ENCODE measurements at places on chromosomes 16 and 17.

DNA sequence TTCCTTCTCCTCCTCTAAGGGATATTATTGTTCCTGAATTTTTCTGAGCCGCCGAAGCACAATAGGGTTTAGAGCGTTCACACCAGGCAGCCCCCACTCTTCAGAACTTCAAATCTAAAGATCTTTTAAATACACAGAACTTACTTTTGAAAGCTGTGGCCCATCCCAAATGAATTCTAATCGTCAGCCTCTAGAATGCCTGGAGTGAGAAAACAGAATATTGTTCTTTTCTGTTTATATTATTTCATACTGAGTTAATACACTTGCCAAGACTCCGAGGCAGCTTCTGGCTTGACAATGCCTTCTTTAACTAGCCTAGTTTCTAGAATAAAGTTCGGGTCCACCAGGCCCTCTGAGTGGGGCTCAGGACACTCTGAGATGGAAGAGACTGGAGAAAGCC lies 405.6 kb downstream of the WWOX start:
- DNase-seq = no peak

DNA sequence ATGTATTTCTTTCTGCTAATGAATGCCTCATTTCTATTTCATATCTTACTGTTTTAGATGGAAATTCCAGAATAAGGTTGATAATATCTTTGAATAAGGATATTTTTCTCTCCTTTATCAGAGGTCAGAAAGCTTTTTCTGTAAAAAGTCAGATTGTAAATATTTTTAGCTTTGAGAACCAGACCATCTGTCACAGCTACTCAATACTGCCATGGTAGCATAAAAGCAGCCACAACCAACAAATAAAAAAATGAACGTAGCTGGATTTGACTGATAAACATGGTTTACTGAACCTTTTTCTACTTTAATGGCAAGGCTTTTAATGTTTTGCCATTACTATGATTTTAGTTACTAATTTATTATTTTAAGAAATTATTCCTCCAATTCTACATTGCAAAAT lies 217.4 kb upstream of the COX10 start:
- no peak for DNase-seq

GRCh38 chr17:27778183-27778582 lies 22.1 kb downstream of the NOS2 start:
- DNase-seq = no peak

- no peak for DNase-seq
Measured at GRCh38 chr17:2563061-2563460, 30.4 kb upstream of the PAFAH1B1 start.

- no peak for DNase-seq
Measured at GRCh38 chr16:71501547-71501946, 12.4 kb upstream of the ZNF19 start.

- no peak for DNase-seq
Measured at GRCh38 chr16:143047-143446, 4.6 kb upstream of the NPRL3 start.

GRCh38 chr17:74454197-74455024 lies 12.0 kb upstream of the CD300A start:
- no peak for DNase-seq

GRCh38 chr17:43400943-43401717 lies 2.3 kb downstream of the ARL4D start:
- no peak for DNase-seq

Measured in activated T-cell treated with anti-CD3 and anti-CD28 coated beads for 48 hours (primary cell).